Fibroblast of skin of right quadriceps (primary cell): ENCODE measurements at places on chromosomes 4 and X.

DNA sequence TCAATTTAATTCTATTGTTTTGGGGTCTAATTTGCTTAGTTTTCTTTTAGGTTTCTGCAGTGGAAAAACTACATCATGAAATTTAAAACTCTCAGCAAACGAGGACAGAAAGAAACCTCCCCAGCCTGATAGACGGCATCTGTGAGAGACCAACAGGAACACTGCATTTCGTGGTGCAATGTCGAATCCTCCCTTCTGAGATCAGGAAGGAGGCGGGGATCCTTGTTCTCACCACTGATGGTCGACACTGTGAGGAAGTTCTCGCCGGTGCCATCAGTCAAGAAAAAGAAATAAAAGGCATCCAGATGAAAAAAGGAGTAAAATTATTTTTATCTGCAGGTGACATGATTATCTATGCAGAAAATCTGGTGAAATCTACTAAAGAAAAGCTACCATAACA lies 16.5 kb downstream of the GAK start:
- DNase-seq, result no peak

- DNase-seq, result no peak
Measured at GRCh38 chr4:136636155-136636554, 896.1 kb downstream of the PCDH18 start.

GRCh38 chr4:142598132-142598531 lies 248.0 kb downstream of the INPP4B start:
- DNase-seq, result no peak

DNA sequence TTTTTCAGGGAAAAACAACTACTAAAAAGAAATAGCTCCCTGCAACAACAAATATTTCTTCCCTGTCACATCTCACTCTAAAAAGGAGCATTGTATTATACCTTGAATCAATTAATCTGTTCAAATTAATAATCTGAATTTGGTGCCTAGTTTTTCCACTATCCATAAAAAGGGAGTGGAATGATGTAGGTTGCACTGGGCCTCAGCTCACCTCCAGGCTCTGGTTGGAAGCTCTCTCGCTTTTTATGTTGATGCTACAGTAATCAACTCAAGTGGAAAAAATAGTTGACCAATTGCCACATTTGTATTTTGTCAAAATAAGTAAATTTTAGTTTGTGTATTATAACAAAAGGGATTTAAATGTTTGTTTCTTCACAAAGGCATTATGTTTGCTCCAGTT lies 126.1 kb downstream of the MAD2L1 start:
- no peak for DNase-seq

- peak; percentile 84 for DNase-seq
Measured at GRCh38 chr4:8281519-8282133, 12.1 kb downstream of the HTRA3 start.

- DNase-seq, result no peak
Measured at GRCh38 chr4:5979981-5980380, 38.2 kb downstream of the C4orf50 start.

- no peak for DNase-seq
Measured at GRCh38 chr4:74414149-74414809, 30.7 kb upstream of the AREG start.

- DNase-seq, result no peak
Measured at GRCh38 chr4:5821665-5822358, 71.1 kb downstream of the CRMP1 start.
